ENCODE measurements at places on chromosomes 1 and 21.

- DNase-seq, result no peak
Observed at GRCh38 chr1:178379807-178380206, 117.0 kb downstream of the CLEC20A start.

- DNase-seq, result no peak
Observed at GRCh38 chr1:54813485-54814125, 12.5 kb upstream of the TTC22 start.

GRCh38 chr1:35726450-35727433 lies 8.1 kb upstream of the C1orf216 start:
- DNase-seq, result peak; percentile 42

GRCh38 chr21:46384556-46384955 lies 60.6 kb downstream of the PCNT start:
- no peak for DNase-seq

GRCh38 chr21:32764186-32764585 lies 7.4 kb downstream of the PAXBP1 start:
- no peak for DNase-seq

DNA sequence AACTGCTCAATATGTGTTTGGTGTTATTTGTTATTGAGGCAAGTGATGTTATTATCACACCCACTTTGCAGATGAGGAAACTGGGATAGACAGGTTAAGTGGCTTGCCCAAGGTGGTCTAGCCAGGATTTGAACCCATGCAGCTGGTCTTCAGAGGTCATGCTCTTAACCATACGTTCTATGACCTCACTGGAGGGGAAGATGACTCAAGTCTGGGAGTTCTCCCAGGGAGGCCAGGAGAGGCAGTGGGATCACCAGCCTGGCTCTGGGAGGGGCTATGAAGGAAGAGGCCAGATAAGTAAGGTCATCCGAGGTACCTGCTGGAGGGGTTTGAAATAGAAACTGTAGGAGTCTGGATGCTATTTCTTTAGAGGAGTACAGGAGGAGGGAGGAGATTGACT lies 95.3 kb downstream of the NAV1 start:
- no peak for DNase-seq

GRCh38 chr1:45200906-45201500 lies 5.4 kb downstream of the ZSWIM5 start:
- no peak for DNase-seq

GRCh38 chr1:24286246-24287010 lies 32.7 kb upstream of the GRHL3 start:
- DNase-seq, result no peak

GRCh38 chr21:25967181-25967900 lies 203.2 kb downstream of the APP start:
- no peak for DNase-seq

- DNase-seq, result no peak
Observed at GRCh38 chr1:151815716-151816327, 10.6 kb upstream of the LINGO4 start.

GRCh38 chr1:20735581-20736111 lies 3.1 kb upstream of the SH2D5 start:
- DNase-seq, result peak; percentile 24

DNA sequence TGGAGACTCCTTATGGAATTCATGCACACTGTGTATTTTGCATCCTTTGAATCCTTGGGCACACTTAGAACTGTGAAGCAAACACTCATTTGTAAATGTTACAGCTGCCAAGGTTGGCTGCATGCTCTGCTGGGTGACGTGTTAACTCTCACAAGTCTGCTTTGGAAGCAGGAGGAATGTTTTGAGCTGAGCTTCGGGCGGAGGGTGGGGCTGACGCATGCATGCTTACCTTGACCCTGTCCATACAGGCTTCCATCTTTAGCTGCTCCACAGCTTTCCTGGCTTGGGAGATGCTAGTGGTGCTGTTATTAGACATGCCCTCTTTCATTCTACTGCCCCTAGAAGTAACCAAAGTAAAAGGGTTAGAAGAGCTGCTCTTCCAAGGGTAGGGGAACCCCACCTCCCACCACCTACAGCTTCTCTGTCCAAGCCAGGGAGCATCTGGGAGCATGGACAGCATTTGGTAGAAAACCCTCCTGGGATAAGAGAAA lies 66.0 kb downstream of the GNG4 start:
- DNase-seq, result no peak

GRCh38 chr1:109361069-109361468 lies 36.6 kb downstream of the SORT1 start:
- no peak for DNase-seq

GRCh38 chr21:29396951-29397455 lies 98.3 kb downstream of the BACH1 start:
- DNase-seq, result no peak

DNA sequence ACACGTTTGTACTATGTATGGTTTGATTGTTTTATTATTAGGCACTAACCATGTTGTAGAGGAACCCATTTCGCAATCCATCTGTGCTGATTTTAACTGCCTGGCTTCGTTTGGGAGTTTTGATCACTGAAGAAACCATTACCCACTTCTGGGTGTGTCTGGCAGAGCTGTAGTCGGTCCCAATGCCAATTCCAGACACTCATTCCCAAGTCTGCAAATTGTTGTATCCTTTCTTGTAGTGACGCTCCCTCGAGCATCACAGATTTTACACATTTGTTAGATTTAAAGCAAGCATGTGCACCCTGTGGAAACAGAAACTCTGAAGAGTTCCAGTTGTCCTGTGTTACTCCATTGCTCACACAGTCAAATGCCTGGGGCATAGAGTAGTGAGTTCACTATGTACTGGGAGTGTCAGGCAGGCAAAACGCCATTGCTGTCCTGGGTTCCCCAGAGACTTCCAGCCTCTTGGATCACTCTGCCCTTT lies 31.0 kb upstream of the EFCAB14 start:
- DNase-seq, result no peak

DNA sequence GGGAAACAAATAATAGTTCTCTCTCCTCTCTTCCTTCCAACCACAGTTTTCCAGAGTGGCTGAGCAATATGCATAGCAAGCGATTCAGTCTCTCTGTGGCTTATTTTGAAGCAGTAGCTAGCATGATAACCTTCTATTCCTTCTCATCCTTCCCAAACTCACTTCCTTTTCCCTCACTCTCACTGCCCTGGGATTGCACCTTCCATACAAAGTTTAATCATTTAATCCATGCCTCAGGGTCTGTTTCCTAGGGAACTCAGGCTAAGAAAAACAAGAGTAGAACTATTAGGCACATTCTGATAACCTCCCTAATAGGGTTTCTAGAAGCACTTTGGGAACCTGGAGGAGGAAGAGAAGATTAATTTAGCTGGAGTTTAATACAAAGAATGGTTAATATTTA lies 97.7 kb upstream of the S1PR1 start:
- no peak for DNase-seq

- no peak for DNase-seq
Observed at GRCh38 chr21:37253991-37254390, 13.1 kb downstream of the VPS26C start.

GRCh38 chr1:230349020-230349393 lies 77.1 kb downstream of the PGBD5 start:
- DNase-seq, result no peak

- DNase-seq, result no peak
Observed at GRCh38 chr1:93003981-93004380, 42.7 kb upstream of the DIPK1A start.

DNA sequence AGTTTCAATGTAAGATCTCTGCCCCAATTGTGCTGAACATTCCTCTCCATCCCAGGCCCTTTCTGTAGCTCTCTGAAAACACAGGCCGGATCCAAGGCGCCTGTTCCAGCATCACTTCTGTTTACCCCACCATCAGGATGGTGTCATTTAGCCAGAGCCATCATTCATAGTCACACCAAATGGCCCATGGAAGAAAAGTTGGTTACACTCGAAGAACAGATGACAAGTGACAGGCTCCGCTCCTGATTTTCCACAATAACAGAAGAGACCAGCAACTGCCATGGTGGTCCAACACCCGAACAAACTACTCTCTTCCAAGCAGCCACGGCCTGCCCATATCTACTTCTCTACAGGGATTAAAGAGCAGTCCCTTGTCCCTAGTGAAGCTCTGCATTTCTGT lies 59.9 kb upstream of the PROX1 start:
- DNase-seq, result no peak

DNA sequence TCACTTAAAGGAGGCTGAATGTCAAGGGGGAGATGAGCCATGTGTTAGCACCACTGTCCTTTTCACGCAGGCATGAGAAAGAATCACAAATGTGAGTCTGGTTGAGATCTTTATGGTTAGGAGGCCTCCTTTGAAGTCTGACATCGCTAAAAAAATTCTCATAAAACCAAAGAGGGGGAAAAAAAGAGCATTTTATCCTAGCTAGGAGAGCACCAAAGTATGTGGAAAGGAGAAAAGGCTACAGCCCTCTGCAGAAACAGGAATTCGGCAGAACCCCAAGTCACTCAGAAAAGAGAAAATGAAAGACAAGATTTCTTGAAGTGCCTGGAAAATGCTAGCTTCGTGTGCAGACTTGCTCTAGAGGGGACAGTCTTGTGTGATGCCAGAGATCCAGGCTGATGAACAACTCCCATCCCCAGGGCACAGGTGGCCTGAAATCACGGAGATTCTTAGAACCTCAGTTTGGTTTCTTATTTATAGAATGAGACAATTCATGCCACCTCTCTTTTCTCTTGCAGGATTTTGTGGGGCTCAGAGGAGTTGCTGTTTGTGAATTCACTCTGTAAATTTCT lies 61.5 kb downstream of the RUNX1 start:
- DNase-seq, result no peak

- peak; percentile 17 for DNase-seq
Observed at GRCh38 chr1:8571200-8571984, 246.0 kb downstream of the RERE start.

DNA sequence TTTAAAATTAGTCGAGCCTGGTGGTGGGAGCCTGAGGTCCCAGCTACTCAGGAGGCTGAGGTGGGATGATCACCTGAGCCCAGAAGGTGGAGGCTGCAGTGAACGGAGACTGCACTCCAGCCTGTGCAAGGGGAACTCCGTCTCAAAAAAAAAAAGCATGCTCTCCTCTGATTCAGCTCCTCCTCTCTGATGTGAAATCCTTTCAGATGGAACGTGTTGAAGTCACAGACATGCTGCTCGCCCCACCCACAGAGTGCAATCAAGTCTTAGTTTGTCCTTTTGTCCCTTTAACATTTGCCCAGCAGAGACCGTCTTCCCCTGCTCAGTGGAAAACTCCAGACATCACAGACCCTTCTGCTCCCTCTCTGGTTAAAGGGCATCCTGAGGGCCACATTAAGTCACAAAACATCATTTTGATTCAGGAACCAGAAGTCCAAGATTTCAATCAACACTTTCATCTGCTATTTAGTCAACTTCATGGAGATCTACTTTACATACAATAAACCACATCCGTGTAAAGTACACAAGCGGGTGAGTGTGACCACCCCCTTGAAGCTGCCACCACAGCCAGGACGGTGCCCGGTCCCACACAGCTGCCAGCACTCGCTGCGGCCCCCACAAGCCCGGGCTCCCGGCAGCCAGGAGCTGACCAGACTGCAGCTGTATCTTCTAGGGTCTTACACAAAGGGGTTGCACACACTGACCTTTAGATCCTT lies 18.9 kb upstream of the RNF223 start:
- no peak for DNase-seq

DNA sequence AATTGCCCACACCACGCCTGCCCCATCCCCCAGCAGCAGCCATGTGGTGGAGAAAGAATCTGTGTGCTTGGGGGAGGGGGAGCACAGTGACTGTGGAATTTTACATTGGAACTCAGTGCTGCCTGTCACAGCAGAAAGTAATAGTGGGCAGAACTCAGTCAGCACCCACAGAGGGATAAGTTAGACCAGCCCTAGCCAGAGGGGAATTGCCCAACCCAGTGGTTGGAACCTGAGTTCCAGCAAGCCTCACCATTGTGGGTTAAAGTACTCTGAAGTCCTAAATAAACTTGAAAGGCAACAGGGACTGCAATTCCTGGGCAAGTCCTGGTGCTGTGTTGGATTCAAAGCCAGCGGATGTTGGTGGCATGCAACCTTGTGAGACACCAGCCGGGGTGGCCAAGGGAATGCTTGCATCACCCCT lies 88.8 kb downstream of the MRPL39 start:
- no peak for DNase-seq

DNA sequence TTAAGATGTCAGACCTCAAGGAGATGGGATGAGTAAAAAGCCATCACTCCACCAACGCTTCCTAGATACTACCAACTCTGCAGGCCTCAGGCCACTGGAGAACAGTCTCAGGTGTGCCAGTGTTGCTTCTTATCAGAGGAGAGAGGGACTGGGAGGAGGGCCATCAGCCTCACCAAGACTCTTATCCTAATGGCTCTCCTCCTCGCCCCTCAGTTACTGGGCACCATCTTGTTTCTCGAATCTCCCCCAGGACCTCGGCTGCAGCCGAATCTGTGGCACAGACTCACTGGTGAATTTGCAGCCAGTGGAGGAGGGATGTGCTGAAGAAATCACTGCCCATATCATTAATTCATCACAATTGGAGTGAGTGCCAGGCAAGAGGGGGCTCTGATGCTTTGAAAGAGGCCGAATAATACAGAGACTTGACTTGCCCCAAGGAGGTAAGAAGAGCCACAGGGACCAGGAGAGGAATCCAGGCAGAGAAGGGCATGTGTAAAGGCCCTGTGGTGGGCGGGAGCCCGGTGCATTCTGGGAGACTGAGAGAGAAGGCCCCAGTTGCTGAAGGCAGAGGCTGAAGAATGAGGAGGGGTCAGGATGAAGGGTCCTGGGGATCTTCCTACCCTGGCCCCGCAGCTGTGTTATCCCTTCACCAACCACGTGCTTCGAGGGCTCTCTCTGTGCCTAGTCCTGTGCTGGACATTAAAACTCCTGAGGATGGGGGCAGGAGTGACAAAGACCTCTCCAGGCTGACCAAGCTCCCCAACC lies 129.8 kb downstream of the PTPRU start:
- no peak for DNase-seq

- no peak for DNase-seq
Observed at GRCh38 chr1:59026472-59026948, 242.7 kb upstream of the JUN start.

- DNase-seq, result no peak
Observed at GRCh38 chr1:116331523-116331922, 41.5 kb upstream of the ATP1A1 start.

GRCh38 chr1:223756806-223757700 lies 44.7 kb downstream of the CAPN2 start:
- DNase-seq, result no peak

GRCh38 chr1:170470121-170470520 lies 61.8 kb upstream of the GORAB start:
- no peak for DNase-seq
